ENCODE measurements at places on chromosomes 13 and 19.

GRCh38 chr13:30720172-30720869, 15.0 kb upstream of the ALOX5AP start:
- no peak for DNase-seq

DNA sequence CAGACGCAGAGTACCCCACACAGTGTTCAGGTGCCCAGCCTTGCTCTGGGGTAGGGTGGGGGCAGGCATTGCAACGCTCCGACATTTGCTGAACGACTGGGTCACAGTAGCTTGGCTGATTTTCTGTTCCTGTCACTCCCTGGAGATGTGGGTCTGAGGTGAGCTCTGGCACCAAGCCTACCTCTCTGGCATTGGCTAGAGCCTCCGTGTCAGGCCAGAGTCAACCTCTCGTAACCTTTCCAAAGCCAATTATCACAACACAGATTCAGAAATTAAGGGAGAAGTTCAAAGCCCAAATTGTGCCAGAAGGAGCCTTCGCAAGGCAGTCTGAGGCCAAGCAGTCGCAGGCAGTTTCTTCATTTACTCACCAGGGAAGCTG, 117.2 kb downstream of the IRS2 start:
- no peak for DNase-seq

GRCh38 chr13:110201114-110201513, 105.8 kb downstream of the COL4A1 start:
- no peak for DNase-seq

GRCh38 chr13:26485288-26485687, 72.2 kb upstream of the WASF3 start:
- DNase-seq: no peak

- peak; percentile 48 for DNase-seq
Observed at GRCh38 chr13:30963791-30964190, 31.3 kb downstream of the TEX26 start.

GRCh38 chr13:80336370-80336769, 4.6 kb downstream of the SPRY2 start:
- peak; percentile 23 for DNase-seq

- DNase-seq: no peak
Observed at GRCh38 chr13:99982731-99983498, 1.3 kb downstream of the ZIC2 start.

DNA sequence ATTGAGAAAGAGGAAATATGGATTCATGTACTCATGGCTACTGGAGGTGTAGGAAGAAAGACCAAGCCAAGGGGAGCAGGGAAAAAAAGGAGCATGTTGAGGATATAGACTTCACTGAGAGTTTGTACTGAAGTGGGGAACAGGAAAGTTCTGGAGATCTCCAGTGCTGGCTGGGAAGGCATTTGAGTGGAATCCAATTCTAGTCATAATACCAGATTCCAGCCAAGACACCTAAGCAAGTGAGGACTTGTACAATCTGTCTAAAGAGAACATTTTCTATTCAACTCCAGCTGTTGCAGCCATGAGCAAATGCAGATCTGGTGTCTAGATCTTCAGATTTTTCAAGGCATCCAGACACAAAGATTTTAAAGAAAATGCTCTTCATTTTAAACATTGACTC, 412.5 kb downstream of the OXGR1 start:
- no peak for DNase-seq

GRCh38 chr19:46551164-46551563, 50.0 kb upstream of the CALM3 start:
- DNase-seq: no peak

DNA sequence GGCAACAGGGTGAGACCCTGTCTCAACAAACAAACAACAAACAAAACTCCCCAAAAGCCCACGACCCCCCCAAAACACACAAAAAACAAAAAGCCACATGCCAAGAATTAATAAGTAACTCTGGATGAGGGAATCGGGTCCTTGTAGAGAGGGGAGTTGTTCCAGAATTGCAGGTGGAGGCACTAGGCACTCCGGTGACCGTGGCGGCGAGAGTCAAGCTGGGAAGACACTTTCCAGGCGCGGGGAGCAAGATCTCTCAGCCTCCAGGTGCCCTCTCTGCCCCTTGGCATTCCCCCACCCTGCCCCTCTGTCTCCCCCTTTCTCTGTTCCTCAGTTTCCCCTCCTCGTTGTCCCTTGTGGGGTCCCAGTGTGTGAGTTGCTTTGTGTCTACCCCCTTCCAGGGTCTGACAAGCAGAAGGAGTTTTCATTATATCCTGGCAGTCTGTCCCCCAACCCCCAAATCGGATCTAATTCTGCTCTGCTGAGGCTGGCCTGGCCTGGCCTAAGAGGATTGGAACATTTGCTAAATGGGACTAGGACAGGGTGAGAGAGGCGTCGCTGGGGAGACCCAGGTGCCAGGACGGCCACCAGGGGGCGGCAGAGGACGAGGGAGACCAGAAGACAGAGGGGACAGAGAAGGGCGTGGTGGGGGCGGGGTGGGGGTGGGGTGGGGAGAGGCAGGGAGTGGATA, 8.3 kb upstream of the CRX start:
- DNase-seq: peak; percentile 60

DNA sequence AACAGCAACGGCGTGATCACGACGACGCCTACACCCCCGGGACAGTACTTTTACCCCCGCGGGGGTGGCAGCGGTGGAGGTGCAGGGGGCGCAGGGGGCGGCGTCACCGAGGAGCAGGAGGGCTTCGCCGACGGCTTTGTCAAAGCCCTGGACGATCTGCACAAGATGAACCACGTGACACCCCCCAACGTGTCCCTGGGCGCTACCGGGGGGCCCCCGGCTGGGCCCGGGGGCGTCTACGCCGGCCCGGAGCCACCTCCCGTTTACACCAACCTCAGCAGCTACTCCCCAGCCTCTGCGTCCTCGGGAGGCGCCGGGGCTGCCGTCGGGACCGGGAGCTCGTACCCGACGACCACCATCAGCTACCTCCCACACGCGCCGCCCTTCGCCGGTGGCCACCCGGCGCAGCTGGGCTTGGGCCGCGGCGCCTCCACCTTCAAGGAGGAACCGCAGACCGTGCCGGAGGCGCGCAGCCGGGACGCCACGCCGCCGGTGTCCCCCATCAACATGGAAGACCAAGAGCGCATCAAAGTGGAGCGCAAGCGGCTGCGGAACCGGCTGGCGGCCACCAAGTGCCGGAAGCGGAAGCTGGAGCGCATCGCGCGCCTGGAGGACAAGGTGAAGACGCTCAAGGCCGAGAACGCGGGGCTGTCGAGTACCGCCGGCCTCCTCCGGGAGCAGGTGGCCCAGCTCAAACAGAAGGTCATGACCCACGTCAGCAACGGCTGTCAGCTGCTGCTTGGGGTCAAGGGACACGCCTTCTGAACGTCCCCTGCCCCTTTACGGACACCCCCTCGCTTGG, 966 bp downstream of the JUNB start:
- peak; percentile 64 for DNase-seq
